Posterior cingulate gyrus (tissue), 11 donors: ENCODE measurements at places on chromosomes 13 and 19.

- DNase-seq = no peak
Observed at GRCh38 chr13:103945836-103946235, 879.6 kb upstream of the SLC10A2 start.

DNA sequence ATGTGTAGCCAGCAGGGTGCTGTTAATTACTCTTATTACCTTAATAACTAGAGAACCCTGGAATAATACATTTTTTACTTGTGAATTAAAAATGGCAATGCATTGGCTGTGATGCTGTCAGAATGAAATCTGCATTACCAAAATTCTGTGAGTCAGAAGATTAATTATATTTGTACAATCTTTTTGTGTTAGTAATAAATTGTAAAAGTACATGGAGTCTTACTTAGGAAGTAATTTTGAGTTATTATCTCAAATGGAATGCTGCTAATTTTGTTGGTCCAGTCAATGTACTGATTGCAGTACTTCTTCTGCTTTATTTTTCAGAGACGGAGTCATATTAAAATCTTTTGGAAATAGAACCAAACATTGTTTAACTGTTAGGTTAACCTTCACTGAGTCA, 152.0 kb upstream of the SLC10A2 start:
- no peak for DNase-seq

DNA sequence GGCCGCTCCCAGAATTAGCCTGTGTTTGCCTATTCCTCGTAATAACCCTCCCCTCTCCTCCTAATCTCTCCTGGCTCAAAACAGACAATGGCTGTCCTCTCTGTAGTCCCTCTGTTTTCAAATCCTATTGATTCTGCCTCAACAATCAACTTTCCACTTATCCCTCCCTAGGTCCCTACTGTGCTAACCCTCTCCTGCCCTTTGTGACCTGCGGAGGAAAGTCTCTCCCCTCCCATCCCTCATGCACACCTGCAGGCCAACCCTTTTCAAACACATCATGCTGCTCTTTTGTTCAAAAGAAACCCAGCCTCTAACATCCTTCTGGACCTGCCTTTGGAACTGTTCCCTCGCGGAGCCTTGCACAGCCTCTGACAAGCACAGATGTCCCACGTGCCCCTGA, 37.3 kb downstream of the CILP2 start:
- no peak for DNase-seq

DNA sequence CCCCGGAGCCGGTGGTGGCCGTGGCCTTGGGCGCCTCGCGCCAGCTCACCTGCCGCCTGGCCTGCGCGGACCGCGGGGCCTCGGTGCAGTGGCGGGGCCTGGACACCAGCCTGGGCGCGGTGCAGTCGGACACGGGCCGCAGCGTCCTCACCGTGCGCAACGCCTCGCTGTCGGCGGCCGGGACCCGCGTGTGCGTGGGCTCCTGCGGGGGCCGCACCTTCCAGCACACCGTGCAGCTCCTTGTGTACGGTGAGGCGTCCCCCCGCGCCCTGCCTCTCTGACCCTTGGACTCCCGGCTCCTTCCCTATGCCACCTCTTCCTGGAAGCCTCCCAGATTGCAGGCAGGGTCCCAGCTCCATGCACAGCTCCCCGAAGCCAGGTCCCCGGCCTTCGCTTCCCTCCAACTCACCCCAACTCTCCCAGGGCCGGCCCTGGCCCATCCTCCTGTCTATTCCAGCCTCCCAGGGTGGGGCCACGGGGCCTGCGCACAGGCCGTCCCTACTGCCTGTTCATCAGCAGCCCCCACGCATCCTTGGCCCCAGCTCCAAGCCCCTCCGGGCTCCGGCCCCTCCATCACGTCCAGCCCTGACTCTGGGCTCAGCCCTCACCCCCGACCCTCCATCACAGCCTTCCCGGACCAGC, 1.7 kb downstream of the MADCAM1 start:
- DNase-seq = no peak

DNA sequence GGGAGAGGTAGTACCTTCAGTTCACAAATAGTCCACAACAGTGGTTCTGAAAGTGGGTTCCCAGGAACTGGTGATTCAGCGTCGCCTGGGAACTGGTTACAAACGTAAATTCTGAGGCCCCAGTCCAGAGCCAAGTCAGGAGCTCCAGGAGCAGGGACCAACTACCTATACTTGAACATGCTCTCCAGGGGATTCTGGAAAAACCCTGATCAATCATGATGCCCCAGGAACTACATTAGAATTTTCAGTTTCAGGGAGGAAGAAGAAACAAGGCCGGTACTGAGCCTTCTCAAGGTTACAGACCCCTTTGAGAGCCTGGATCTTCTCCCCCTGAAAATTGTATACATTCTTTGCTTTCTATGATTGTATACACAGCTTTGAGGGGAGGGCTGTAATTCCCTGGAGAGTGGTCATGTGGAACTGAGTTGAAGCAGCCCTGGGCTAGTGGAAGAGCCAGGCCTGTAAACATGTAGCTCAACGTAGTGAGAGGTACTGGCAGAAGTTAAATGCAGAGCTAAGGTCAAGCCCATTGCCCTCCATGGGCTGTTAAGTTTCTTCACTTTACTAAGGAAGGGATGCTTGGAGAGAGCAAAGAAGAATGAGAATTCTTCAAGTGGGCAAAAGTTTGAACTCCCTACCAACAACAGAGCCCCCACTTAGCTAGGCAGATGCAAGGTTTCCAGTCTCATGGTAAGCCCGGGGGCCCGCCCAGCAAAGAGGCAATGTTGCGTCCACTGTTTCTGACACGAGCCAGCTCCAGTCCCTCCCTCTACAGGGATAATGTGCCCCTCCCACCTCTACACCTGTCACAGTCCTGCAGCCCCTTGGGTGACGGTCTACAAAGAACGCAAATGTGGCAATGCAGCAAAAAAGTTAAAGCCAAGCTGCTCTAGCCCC, 17.0 kb downstream of the DOCK9 start:
- no peak for DNase-seq

GRCh38 chr19:16085115-16085514, 8.8 kb downstream of the TPM4 start:
- peak; percentile 16 for DNase-seq

DNA sequence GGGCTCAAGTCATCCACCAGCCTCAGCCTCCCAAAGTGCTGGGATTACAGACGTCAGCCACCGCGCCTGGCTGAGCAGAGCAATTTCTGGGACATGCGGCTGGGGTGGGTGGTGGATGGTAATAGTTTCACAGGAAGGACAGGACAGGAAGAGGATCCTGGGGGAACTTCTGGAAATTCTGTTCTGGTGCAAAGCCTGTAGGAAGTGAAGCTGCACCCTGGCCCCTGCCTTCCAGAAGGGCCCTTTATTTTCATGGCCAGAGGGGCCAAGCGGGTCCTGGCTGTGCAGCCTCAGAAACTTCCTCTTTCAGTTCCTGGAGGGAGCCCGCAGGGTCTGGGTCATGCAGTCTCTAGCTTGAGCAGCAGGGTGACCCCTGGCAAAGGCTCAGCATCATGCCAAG, 15.7 kb downstream of the FEM1A start:
- DNase-seq = no peak
